ENCODE measurements at places on chromosomes 16 and 17.

DNA sequence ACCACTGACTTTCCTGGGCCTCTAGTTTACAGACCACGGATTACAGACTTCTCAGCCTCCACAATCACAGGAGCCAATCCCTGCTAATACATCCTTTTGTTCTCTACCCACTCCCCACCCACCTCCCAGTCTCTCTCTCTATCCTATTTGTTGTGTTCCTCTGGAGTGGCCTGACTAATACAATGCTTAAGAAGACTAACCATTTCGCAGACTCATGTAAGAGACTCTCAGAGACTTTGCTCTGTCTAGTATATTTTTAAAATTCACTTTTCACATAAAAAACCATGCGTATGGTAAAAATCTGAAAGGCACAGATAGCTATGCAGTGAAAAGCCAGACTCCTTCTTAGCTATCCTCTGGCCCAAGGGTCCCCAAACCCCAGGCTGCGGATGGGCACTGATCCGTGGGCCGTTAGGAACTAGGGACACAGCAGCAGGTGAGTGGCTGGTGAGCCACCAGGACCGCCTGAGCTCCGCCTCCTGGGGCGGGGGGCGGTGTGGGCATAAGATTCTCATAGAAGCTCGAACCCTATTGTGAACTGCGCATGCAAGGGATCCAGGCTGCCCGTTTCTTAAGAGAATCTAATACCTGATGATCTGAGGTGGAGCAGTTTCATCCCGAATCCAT is 7.6 kb downstream of the PIK3R6 start:
- no peak for DNase-seq

GRCh38 chr17:64718058-64718457 is 56.0 kb upstream of the SMURF2 start:
- DNase-seq: no peak

- no peak for DNase-seq
Observed at GRCh38 chr17:8402921-8403536, 5.4 kb upstream of the RNF222 start.

- no peak for DNase-seq
Observed at GRCh38 chr16:55508271-55508921, 476 bp upstream of the LPCAT2 start.

GRCh38 chr16:11979013-11979672 is 2.6 kb downstream of the SNX29 start:
- DNase-seq: peak; percentile 43

DNA sequence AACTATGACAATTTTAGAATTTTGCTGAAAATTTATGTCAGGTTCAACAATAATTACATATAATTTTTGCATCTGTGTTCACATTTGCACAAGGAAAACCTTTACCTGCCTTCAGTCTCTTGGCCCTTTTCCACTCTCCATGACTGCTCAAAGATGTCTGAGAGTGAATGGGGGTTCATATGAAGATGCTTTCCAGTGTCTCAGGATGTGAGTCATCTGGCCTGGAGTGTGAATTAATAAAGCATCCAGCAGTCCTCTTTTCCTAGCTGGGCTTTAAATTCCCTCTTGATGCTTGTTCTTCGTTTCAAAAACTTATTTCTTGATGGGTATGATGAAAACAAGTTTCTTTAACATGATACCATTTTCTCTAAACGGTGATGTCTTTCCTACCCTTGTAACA is 99.9 kb downstream of the CDK5R1 start:
- DNase-seq: no peak

DNA sequence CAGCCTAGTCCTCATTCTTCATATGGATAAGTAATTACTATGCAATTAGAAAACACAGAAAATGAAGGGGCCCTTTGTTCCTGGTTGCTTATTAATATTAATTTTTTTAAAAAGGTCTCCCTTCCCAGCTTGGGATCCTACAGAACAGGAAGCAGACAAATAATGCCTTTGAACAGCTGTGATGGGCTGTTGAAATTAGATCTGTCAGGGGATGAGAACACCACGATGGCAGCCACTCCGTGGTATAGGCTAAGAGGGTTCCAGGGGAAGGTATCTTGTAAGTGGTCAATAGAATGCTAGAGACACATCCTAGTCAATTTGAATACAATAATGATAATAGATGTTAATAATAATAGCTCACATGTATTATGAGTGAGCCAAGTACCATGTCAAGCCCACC is 83.1 kb downstream of the CCDC182 start:
- no peak for DNase-seq

DNA sequence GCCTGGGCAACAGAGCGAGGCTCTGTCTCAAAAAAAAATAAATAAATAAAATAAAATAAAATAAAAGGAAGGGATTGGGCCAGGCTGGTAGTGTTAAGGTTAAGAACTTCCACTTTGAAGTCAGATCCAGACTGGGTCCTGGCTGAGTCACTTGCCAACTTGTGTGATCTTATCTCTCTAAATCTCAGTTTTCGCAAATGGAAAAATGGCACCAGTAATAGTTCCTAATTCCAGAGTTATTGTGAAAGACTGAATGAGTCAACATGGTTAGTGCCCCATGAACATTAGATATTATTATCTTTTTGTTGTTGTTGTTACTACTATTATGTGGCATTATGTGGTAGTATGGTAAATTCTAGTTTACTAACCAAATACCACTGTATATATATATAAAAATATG is 188.0 kb upstream of the AXIN2 start:
- DNase-seq: no peak

GRCh38 chr17:36069136-36069535 is 5.1 kb downstream of the CCL18 start:
- no peak for DNase-seq

- DNase-seq: no peak
Observed at GRCh38 chr17:4163951-4164350, 21.0 kb downstream of the CYB5D2 start.

- DNase-seq: no peak
Observed at GRCh38 chr16:27381236-27381635, 20.7 kb upstream of the IL21R start.

DNA sequence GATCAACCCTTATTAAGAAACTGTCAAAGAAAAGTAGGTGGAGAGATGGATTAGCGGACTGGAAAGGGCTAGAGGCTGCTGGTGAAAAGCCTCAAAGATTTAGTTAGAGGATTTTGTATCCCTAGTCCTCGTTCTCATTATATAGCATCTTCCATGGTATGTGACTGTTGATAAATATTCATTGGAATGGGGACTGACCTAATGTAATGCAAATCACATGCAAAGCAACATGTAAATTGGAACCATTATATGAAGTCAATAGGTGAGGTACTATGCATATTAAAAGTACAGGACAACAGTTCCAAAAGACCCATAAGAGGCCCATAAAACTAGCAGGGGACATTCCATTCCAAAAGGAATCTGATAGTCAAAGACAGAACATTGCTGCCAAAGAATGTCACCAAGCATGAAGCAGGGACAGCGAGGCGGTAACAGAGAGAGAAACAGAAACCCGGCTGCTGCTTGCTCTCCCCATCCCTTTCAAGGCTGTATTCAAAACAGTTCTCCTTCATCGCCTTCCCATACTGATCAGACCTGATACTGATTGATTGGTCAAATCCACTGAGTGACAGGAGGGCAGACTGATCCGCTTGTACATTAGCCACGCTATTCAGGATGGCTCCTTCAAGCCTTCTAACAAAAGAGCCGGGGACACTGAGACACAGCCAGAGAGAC is 44.5 kb downstream of the SOX9 start:
- DNase-seq: no peak

DNA sequence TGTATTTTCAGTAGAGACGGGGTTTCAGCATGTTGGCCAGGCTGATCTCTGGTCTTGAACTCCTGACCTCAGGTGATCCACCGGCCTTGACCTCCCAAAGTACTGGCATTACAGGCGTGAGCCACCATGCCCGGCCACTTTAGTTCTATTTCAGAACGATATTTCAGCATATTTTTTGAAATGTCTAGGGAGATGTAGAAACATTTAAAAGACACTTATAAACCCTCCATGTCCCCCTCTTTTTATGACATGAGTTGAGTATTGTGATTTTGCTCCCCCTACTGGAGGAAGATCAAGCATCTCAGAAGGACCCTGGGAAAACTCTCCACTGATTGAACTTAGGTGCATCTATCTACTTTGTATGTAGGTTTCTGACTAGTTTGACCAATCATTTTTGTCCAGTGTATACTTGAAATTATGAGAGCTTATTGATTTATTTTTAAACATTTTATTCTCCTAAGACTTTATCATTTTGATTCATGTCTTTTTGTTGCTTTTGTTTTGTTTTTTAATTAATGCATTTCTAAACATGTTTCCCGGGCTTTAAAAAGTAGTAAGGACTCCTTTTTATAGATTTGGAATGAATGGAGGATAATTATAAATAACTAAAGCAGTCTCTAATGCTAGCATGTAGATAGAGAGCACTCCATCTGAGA is 105.1 kb downstream of the CHD9 start:
- peak; percentile 55 for DNase-seq

- DNase-seq: no peak
Observed at GRCh38 chr16:15587152-15587825, 55.7 kb downstream of the MARF1 start.

DNA sequence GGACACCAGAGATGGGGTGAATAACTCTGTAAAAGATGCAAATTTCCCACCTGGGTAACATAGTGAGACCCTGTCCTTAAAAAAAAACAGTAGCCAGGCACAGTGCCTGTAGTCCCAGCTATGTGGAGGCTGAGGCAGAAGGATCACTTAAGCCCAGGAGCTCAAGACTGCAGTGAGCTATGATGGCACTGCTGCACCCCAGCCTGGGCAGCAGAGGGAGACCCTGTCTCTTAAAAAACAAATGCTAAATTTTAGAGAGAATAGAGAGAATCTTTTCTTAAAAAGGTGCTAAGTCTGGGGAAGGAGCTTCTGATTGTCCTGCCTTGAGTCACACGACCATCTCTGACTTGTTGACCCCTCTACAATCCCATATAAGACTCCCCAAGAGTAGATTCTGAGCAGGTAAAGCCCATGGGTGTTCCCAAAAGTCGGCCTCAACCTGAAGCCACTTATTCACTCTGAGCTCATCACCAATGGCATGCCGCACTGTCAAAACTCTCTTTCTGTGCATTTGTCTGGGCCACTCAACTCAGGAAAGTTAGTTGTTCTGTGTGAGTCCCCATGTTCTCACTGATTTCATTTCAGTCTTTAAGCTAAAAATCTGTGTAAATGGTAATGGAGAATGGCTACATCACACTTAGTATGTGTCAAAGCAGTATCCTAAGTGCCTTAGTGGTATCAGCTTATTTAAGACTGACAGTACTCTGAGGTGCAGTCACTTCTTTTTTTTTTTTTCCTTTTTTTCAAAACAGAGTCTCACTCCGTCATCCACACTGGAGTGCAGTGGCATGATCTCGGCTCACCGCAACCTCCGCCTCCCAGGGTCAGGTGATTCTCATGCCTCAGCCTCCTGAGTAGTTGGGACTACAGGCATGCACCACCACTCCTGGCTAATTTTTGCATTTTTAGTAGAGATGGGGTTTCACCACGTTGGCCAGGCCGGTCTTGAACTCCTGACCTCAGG is 41.6 kb downstream of the PRKCB start:
- DNase-seq: no peak

DNA sequence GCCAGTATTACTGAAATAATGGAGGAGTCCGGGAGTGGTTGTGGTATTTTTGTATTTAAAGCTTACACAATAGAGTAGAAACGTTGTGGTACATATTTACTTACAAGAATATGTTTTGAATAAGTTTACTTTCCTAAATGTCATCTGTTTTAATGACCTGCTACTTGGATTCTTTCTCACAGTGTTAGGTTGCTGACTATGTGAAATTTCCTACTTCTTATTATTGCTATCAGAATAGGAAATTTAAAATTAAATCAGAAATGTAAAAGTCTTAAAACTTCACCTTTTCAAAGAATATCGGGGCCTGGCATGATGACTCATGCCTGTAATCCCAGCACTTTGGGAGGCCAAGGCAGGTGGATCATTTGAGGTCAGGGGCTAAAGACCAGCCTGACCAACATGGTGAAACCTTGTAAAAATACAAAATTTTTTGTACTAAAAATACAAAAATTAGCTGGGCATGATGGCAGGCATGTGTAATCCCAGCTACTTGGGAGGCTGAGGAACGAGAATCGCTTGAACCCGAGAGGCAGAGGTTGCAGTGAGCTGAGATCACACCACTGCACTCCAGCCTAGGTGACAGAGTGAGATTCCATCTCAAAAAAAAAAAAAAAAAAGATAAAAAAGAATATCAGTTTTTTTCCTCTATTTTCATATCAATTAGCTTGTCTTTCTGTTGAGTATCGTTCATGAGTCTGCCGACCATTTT is 77.8 kb downstream of the VMP1 start:
- DNase-seq: no peak

- no peak for DNase-seq
Observed at GRCh38 chr16:8957063-8957397, 6.7 kb downstream of the USP7 start.

DNA sequence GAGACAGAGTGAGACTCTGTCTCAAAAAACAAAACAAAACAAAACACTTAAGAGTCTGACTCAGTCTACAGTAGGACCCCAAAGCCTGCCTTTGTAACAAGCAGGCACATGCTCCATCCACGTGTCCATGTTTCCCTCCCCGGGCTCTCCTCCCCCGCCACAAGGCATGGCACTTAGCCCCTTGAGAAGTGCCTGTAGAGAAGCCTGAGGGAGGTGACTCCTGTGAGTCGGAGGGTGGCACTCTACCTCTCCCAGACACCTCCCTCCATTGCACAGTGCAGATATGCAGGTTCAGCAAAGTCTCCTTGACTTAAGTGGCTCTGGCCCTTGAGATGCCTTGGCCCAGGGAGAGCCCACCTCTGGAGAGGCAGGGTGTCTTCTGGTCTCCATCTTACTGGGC is 6.8 kb downstream of the FHOD1 start:
- DNase-seq: no peak

DNA sequence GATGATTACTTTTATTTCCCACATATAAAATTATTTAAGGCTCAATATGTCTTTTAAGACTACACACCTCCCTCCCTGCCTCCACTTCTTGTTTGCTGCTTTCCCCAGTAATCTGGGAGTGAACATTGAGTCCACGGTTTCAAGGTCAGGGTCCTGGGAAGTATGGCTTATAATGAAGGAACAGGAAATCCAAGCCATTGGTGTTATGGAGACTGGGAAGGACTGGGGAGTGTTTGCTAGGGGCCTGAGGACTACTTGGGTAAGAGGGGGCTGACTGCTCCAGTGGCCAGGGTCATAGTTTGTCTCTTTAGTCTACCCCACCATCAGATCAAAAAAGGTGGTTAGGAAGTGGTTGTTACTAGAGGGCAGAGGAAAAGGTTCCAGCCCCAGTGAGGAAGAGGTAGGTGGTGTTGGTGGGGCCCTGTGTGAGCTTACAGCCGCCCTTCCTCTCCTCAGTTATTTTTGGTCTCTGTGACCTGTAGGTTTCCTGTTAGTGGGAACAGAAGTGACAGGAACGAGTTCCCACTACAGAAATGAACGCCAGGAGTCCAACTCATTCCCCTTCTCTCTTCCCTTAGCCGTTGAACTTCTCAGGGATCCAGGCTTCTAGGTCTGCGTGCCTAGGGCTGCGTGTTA is 742 bp upstream of the SLC16A13 start:
- DNase-seq: no peak
